Stimulated activated CD8-positive, alpha-beta memory T cell treated with anti-CD3 and anti-CD28 coated beads, Interleukin-4, amount 100 ng/mL, for 4 hours (primary cell): ENCODE measurements at places on chromosomes 6 and 20.

DNA sequence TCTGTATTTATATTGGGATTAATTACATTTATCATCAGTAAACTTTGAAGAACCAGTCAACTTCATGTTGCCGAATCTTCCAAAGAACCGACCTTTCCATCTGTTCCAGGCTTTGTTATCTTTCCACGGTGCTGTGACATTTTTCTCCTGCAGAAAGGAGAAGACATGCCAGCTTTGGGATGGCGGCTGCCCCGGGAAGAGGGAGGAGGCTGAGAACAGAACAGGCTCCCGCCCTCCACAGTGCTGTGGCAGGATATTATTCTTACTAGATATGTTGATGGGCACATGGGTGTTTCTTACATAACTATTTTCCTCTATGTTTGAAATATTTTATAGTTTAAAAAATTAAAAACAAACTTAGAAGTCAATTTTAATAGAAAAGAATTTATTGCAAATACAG, 44.9 kb downstream of the GINS1 start:
- no peak for DNase-seq

DNA sequence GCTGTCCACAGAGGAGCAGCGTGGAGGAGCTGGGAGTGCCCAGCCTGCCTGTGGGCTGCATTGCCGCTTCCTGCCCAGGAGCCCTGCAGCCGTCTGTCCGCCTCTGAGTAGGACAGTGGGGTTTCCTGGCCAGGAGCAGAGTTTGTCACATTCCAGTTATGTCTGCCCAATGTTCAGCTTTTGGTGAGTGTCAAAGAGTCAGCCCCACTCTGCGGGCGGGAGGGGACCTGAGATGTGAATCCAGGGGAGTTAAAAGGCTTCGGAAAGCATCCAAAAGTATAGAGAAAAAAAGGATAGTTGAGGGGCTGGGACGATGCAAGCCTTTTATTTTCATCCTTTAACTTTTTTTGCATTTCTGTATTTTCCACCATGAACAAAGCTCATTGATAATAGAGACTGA, 7.2 kb upstream of the GATA5 start:
- no peak for DNase-seq

DNA sequence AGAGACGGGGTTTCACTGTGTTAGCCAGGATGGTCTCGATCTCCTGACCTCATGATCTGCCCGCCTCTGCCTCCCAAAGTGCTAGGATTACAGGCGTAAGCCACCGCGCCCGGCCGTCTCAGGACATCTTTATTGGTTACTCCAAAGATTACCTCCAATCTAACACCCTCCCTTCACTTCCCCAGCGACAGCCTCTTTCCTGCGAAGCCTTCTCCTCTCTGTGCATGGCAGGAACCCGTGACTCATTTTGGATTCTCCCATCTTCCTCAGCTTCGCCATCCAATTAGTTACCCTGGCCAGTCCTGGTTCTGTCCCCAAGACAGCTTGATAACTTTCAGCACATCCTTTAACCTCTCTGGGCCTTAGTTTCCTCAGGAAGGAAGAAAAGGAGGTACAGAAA, 51.3 kb upstream of the TOX2 start:
- no peak for DNase-seq

GRCh38 chr6:97427648-97428047, 144.6 kb upstream of the MMS22L start:
- no peak for DNase-seq

DNA sequence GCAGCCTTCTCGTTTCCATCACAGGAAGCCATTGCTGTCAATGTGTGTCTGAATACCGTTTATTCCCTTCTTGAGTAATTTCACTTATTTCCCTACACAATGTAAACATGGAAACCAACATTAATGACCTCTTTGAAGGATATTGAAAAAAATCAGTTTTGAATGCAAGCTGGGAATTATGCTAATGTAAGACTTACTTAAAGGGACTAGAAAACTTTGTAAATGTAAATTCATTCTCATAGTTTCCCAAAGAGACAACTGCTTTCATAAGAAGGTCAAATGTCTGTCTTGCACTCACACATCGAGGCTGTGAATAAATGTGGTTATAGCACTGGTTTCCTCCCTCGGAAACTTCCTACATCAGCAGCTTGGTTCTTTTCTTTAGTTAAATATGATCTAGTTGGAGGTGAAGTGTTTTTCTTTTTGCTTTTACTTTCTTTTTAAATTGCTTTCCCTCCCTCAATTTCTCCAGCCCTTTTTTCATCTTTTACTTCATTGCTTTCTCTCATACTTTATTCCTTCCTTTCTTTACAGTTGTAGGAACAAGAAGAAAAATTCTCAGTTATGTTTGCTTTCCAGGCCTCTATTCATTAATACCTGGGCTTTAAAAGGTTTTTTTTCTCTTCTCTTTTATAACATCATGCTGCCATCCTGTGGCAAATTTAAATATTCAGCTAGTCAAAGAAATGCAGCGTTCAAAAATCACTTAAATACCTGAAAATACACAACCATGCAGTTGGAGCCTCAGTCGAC, 108.3 kb downstream of the TNFAIP3 start:
- no peak for DNase-seq

DNA sequence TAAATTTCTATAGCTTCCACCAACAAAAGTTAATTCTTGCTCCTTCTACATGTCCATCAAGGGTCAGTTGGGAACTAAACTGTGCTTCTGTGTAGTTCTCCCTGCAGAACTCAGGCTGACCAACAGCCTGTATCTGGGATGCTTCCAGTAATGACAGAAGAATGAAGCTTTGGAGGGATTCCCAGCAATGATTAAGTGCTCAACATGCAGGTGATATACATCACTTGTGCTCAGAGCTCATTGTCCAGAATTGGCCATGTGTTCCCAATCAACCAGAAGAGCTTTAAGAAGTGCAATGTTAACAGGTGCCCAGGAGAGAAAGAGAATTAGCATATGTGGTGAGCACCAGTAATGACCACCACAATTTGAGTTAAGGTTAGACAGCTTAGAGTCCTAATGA, 37.4 kb upstream of the SNRPB2 start:
- no peak for DNase-seq

GRCh38 chr6:53556986-53557715, 12.2 kb upstream of the GCLC start:
- no peak for DNase-seq

GRCh38 chr20:330233-331149, 5.1 kb downstream of the SOX12 start:
- peak; percentile 24 for DNase-seq

DNA sequence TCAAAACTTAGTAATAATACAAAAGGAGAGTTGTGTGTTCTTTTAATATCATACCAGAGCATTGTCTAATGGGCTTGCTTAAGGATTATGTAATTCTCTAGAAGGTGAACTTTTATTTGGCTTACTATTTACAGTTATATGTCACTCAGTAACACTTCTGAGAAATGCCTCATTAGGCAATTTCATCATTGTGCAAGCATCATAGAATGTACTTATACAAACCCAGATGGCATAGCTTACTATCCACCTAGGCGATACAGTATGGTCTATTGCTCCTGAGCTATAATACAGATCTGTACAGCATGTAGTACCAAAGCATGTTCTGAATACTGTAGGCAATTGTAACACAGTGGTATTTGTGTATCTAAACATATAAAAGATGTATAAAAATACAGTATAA, 340.1 kb downstream of the PHF3 start:
- DNase-seq, result no peak

GRCh38 chr20:48827855-48828733, at the start of gene PREX1:
Gene PREX1, minus strand, starts transcription at chr20:48827999. Its CDS starts 139 bp downstream, at chr20:48827860.
- peak; percentile 73 for DNase-seq

DNA sequence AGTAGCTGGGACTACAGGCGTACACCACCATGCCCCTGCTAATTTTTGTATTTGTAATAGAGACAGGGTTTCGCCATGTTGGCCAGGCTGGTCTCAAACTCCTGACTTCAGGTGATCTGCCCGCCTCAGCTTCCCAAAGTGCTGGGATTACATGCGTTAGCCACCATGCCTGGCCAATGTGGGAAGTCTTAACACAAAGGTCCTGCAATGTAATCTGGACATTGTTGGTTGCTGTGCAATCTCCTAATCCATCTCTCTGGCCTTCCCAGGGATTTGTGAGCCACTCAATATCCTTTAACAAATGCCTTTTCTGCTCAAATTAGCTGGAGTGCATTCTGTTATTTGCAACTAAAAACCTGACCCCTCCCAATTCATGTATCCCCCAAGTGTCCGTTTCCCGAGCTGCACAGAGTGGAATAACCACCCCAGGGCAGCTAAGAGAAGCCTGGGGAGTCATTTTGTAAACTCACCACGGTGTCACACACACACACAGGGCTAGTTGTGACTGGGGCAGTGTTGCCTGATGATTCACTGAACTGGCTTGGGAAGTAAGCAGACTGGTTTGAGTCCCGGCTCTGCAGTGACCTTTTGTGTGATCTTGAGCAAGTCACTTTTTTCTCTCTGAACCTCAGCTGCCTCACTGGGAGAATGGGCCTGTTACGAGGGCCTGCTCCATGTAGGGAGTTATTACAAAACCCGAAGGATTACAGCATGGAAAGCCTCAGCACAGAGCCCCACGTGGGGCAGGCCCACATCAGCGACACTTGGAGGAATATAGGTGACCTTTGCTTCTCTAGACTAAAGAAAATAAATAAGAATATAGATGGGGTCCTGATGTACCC, 152.3 kb downstream of the ZMYND8 start:
- no peak for DNase-seq

DNA sequence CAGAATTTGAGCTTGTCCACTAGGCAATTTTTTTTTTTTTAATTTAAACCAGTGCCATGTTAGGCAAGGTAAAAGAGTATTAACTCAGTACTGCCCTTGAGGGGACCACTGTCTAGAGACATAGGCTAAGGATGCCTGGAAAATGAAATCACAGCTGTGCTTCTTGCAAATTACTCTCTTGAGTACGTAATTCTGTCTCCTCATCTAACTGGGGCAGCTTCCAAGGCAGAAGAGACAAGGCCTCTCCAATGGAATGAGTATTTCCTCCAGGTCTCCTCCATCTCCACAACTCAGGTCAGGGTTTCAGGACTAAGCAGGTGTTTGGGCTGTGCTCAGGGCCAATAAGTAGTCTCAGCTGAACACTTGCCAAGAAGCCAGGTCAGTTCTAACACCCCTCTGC, 33.8 kb upstream of the MRPS10 start:
- no peak for DNase-seq

- no peak for DNase-seq
Measured at GRCh38 chr20:12965870-12966251, 42.9 kb upstream of the SPTLC3 start.

DNA sequence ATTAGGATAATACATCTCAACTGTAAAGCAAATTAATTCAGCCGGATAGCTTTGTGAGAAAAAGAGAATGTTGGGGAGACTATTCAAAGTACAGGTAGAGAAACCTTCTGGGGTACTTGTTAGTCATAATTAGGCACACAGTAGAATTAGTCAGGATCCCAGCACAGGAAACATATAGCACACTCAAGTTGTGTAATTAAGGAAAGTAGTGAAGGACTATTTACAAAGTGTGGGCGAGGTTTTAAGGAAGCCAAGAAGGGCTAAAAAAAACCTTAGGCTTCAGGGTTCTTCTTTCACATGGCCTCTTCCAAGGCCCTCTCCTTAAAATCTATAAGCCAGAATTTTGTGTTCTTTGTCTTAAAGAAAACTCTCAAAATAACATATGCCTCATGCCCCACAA, 126.7 kb downstream of the RTN4IP1 start:
- no peak for DNase-seq

DNA sequence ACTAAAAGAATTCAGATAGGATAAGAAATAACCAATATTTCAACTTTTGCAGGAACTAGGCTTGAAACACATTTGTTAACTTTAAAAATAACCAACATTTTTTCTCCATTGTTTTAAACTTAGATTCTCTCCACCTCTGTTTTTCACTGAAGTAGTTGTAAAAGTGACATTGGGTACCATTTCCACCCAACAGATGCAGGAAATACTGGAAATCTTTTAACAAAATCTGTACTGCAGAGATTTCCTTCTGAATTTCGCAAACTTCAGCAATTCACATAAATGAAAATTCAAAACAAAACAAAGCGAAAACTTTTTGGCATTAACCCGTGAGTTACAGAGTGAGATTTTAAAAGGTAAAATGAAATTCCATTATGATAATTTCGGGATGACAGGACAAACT, 731.7 kb downstream of the RFPL4B start:
- no peak for DNase-seq

DNA sequence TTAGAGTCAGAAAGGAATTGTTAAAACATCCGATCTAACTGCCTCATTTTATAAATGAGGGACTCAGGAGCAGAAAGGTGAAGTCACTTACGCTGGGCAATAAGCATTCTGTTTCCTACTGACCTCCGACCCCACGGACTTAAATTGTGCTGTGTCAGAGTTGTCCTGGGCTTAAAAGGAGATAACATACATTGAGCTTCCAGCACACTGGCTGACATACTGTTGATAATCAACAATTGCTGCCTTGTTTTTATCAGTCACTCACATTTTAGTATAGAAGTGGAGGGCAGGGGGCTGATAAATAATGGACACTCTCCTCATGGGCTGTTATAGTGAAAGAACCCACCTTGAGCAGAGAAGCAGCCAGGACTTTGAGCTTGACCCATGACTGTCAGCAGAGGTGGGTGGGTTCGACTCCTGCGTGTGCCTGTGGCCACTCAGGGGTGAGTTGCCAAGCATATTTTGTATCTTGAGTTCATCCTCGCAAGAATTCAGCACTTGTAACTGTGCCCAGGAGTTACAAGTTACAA, 166.5 kb upstream of the JARID2 start:
- no peak for DNase-seq

DNA sequence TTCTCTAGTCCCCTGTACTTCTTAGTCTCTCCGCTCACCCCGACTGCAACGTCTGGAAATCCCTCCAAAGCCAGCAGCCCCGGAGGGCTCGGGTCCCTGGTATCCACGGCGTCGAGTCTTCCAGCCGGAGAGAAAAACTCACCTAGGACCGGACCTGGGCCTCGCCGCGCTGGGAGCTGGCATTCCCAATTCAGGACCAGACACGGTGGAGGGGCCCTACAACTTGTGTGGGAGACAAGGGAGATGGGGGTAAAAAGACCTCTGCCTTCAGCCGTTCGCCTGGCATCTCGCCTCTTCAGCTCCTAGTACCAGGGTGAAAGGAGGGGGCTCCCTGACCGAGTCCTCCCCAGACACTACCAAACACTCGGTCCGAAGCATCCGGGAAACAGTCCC, 64.3 kb downstream of the GPX5 start:
- DNase-seq, result no peak

GRCh38 chr20:25270829-25271251, 23.0 kb downstream of the PYGB start:
- no peak for DNase-seq

DNA sequence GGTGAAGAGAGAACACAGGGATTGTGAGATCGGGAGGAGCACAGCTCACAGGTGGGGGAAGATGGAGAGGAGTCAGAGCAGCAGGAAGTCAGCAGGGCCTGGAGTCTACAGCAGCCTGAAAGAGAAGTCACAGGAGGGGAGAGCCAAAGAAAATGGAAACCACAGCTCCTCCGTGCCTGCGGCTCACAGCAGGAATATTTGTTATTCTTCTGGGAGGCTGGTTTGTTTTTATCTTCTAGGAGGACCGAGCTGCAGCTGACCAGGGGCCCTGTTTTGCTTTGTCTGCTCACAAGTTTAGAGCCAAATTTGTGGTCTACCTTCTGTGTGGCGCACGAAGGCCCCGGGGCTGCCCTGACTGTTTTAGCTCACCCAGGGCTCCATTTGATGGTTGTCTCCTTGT, 81.8 kb downstream of the CLIC5 start:
- DNase-seq, result no peak

GRCh38 chr6:11833626-11834592, 55.3 kb upstream of the ADTRP start:
- DNase-seq, result no peak

GRCh38 chr6:166313255-166314070, 5.3 kb upstream of the PRR18 start:
- no peak for DNase-seq
